ENCODE measurements at places on chromosomes 3 and 15. TPM values are rescaled to one million over a fixed set of nuclear protein-coding genes. Genes with fewer than 3 reads are reported as not detected.

DNA sequence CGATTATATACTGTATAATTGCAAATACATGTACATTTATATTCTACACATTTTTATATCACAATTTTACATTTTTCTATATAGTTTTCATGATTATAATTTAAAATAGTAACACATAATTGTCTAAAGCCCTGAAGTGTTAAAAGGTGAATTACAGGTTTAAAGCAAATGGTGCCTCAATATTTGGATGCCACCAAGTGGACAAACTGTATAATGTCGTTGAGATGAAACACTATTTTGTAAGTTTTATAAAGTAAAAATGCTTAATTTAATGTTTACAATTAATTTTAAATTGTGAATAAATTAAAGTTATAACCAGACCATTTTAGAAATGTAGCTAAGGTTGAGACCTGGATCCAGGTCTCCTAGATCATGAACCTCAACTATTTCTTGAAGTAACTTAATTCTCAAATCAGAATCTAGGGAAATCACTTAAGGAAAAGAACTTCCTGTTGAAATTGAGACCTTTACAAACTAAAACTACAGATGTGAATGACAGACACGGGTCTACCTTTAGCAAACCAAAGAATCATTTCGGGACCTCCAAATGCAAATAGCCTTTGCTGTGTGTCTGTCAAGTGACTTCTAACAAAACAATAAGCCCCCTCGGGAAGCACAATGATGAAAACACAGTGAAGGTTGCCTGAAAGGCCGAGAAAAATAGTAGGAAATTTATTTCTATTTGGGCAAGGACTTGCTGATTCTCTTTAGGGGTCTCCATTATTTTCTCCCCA, 37.8 kb downstream of the EHHADH start:
- no peaks in the 10 kb centered on the region for H3K4me1 ChIP-seq
- no peaks in the 10 kb centered on the region for H3K27me3 ChIP-seq
- H3K36me3 ChIP-seq: no peaks in the 10 kb centered on the region
- DNase-seq: peak; percentile 42
- H3K4me3 ChIP-seq: no peak overlapping the region

DNA sequence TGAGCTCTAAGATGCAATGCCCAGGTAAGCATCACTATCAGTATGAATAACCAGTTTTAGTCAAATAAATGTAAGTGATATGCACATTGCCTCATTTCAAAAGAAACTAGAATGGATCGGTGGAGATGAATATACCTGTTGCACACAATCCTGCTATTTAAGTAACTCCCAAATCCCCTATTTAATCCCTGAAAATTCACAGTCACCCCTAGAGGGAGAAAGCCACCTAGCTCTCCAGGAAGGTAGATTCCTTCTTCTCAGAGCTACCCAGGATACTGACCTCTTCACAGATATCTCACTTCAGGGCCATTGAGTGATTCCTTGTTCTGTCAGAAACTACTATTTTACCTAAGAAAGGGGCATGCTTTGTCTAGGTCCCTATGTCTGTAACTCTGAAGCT, 11.7 kb downstream of the LSAMP start:
- H3K27ac ChIP-seq: no peak overlapping the region
- no peaks in the 10 kb centered on the region for H3K27me3 ChIP-seq
- H3K4me3 ChIP-seq: no peak overlapping the region
- H3K4me1 ChIP-seq: no peaks in the 10 kb centered on the region
- no peaks in the 10 kb centered on the region for H3K36me3 ChIP-seq
- DNase-seq: no peak

DNA sequence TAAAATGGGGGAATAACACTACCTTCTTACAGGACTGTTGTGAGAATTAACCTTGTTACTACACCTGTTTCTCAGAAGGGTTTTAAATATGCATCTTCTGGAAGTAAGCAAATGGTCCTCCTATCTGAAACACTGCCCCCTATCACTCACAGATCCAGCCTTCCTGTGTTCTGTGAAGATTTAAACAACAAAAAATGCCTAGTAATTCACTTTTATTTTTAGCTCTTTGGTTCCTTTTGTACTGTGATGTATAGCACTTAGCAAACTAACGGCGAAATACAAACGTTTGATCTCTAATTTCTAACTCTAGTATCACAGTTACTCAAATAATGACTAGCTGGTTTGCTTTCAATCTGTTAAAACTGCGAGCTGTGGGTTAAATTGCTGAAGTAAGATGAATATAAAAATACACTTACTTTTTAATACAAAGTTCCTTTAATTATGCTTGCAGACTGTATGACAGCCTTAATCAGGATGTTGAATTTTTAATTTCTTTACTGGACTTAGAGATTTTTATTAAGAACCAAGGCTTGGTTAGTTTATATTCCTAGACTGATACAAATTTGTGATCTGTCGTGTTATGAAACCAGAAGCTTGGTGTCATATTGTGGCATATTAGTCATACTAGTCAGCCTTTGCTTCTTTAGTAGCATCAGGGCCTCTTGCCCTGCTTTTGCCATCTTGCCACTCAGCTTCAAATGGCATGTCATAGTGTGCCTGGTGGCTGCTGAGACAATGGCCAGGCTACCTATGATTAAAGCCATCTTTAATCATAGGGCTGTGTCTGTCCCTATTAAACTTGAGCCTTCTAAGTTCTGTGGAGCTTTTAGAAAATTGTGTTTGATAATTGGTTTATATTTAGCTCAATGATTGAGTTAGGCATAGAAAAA, 9.2 kb downstream of the EIF3J start:
- H3K27ac ChIP-seq: peak overlapping the region; percentile 11
- H3K4me1 ChIP-seq: peaks cover 16% of the 10 kb centered on the region
- H3K27me3 ChIP-seq: no peaks in the 10 kb centered on the region
- DNase-seq: peak; percentile 39
- no peak overlapping the region for H3K4me3 ChIP-seq
- H3K36me3 ChIP-seq: no peaks in the 10 kb centered on the region

The LRRC49 gene
- 10.0 TPM for polyA plus RNA-seq

The PLXNA1 gene
- 21.1 TPM for polyA plus RNA-seq

The CTNNB1 gene
- polyA plus RNA-seq: 414 TPM

All from fibroblast of lung (primary cell).